Activated CD8-positive, alpha-beta memory T cell treated with anti-CD3 and anti-CD28 coated beads for 48 hours (primary cell): ENCODE measurements at places on chromosomes 7 and 10.

- no peak for DNase-seq
These were observed 312.0 kb downstream of the WDR37 start for GRCh38 chr10:1367938-1368841.

- no peak for DNase-seq
These were observed 335.5 kb downstream of the LRRTM3 start for GRCh38 chr10:67261300-67261797.

GRCh38 chr10:103917302-103918052 lies 507 bp downstream of the STN1 start:
- no peak for DNase-seq

DNA sequence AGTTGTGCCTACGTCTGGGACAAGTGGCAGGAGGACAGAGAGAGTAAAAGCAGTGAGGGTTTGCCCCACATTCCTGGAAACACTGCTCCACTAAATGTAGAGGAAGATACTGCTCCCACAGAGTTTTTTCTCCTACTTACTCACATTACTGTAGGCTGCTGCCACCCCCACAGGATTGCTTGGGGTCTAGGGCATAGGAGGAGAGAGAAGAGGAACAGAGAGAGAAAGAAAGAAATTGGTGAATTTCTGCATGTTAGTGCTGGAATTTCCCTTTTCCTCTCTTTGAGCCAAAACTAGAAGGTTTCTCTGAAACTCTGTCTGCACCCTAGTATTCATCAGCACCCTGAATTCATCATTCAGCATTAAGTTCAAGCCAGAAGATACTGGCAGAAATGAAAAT lies 397.9 kb downstream of the INHBA start:
- no peak for DNase-seq

DNA sequence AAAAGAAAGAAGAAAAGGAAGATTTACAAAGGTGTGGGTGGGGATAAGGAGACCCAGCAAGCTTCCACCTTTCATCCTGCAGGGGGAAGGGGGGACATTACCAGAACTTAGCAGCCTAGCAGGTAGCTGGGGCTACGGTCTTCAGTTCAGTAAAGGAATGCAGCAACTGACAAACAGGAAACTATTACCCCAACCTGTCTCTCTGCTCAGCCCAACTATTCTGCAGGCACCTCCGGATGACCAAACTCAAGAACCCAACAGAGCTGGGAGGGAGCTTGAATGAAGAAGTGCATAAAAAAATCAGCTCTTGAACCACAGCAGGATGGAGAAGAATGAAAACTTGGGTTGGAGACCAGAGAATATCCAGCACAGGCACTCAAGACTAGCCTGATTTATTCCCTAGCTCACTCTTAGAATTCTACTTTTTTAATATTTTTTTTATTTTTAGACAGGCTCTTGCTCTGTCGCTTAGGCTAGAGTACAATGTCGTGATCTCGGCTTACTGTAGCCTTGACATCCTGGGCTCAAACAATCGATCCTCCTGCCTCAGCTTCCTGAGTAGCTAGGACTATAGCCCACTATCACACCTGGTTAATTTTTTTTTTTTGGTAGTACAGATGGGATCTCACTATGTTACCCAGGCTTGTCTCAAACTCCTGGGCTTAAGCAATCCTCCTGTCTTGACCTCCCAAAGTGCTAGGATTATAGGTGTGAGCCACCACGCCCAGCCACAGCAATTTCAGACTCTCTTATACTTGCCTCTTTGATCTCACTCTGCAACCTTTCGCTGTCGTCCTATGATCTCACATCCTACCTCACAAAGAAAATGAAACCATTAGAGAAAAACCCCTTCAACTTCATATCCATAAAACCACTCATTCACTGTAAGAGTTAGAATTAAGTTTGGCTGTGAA lies 18.5 kb upstream of the C10orf67 start:
- DNase-seq = no peak

DNA sequence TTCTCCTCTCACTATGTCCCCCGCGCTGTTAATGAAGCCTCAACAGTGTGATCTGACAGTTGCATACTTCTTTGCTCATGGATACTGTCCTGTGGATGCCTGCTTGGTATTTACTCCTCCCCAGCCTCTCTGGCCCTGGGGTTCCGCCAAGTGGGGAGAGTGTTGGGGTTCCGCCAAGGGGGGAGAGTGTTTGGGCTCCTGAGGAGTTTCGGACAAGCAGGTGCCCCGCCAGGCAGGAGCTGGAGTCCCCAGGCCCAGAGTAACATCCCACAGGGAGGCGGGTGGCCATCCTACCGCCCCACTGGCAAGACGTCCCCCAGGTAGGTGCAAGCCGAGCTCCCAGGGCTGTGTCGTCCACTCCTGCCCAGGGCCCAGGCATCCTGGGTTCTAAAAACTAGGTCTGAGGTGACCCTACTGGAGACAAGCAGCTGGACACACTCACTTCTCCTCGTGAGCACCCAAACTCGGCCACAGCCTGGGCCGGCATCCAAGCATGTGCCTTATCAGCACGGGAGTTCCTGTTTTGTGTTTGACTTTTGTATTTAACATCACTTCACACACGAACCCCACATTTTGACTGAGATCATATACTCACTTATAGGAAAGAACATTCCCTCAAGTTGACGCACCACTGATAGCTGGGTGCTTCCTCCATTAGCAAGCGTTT lies 34.2 kb downstream of the CAMK2B start:
- no peak for DNase-seq

DNA sequence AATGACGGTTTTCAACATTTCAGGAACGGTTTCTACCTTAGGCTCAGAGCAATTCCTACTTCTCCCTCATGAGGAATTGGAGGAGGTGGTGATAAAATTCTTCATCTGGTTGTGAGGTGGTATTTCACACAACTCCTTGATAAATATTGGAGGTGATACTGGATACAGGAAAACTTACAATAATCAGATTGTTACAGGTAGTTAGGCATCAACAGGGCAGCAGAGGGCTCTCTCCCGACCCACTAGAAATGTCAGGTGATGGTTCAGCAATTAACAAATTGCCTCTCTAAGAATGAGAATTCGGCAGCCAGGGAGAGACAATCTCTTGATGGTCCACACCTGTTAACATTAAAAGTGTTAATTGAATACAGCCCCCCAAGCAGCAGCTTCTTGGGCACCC lies 22.6 kb downstream of the ZNF786 start:
- DNase-seq = no peak

DNA sequence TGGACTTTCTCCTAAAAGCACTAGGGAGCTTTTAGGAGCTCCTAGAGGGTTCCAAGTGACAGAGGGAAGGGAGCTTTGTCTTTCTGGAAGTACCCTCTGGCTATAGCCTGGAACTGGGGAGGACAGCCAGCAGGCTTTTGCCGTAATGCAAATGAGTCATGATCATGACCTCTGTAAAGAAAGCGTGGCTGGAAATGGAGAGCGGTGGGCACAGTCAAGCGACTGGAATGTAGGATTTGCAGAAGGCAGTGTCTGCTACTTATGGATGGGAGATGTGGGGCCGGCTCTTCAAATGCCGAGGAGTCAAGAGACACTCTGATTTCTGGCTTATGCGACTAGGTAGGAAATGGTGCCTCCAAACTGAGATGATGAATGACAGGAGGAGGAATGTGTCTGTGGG lies 34.6 kb upstream of the PLPP4 start:
- DNase-seq = no peak

DNA sequence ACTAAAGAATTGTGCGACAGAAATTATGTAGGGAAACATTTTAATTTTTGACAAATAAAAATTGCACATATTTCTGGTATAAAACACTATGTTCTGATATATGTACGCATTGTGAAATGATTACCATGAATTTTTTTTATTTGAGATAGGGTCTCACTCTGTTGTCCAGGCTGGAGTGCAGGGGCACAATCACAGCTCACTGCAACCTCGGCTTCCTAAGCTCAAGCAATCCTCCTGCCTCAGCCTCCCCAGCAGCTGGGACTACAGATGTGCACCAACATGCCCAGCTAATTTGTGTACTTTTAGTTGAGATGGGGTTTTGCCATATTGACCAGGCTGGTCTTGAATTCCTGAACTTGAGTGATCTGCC lies 149.2 kb downstream of the FRMD4A start:
- no peak for DNase-seq

DNA sequence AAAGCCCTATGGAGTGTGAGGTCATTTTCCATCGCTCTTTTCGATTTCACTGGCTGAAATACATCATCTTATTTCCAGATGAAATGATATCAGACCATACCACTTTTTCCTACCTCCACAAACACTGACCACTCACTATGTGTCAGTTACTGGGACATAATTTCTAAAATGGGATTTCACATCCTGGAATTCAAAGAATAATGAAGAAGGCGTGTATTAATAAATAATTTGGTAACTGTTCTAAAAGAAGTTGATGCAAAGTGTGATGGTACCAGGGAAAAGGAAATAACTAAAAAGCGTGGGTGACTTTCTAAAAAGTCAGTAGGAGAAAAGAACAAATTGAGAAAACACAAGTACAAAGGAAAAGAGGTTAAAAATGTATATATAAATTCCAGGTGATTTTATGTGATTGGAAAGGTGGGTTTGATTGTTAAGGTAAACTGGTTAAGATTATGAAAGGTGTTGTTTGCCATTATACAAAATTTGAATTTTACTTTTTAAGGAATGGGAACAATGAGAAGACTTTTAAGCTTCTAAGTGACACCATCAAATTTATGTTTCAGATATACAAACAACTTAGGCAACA lies 764 bp upstream of the NDUFA5 start:
- DNase-seq = no peak

DNA sequence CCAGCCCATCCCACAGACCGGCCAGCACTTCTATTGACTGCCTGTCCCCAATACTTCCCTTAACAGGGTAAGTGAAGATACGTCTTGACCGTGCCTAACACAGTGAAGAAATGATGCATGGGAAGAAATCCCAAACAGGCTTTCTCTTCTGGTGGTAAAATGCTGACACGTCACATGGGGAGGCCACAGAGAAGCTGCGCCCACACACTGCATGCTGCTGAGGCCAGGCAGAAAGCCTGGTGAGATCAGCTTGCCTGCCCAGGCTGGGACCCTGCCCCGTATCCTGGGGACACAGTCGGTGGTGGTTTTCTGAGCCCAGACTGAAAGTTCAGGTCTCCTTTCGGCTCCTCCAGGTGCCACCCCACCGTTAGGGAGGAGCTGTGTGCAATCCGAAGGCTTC lies 356.3 kb upstream of the MGMT start:
- DNase-seq = no peak

GRCh38 chr10:73552819-73553715 lies 38.1 kb downstream of the USP54 start:
- no peak for DNase-seq

GRCh38 chr10:30154561-30154960 lies 95.2 kb upstream of the JCAD start:
- no peak for DNase-seq

GRCh38 chr10:12271210-12271540 lies 75.2 kb downstream of the CDC123 start:
- no peak for DNase-seq

DNA sequence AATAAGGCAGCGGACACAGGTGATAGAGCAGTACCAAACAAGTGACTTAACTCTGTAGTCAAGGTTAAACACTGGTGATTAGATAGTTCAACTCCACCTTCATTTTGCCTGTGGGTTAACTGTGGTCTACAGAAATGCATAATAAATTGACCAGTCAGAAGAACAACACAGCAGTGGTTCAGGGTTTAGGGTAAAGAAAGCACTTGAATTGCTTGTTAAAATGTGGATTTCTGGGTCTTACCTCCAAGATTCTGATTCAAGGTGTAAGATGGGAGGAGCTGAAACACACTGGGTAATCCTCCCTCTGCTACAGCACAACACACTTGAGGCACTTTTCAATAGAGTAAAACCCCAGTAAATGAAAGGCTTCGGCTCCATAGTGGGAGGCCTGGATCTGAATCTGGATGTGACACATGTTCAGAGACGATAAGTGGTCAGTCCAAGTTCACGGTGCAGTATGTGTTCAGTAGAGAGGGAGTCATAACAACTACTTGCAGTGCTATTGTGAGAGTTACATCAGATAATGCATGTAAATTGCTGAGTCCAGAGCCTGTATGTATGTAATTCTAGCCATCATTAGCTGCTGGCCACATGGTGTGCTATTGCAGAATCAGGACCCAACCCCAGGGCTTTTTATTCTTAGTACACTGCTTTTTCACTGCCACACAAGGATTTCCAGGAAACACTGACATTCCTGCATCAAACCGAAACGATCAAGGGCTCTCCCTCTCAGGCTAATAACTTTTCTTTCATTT lies 141.7 kb downstream of the SORCS1 start:
- DNase-seq = no peak

DNA sequence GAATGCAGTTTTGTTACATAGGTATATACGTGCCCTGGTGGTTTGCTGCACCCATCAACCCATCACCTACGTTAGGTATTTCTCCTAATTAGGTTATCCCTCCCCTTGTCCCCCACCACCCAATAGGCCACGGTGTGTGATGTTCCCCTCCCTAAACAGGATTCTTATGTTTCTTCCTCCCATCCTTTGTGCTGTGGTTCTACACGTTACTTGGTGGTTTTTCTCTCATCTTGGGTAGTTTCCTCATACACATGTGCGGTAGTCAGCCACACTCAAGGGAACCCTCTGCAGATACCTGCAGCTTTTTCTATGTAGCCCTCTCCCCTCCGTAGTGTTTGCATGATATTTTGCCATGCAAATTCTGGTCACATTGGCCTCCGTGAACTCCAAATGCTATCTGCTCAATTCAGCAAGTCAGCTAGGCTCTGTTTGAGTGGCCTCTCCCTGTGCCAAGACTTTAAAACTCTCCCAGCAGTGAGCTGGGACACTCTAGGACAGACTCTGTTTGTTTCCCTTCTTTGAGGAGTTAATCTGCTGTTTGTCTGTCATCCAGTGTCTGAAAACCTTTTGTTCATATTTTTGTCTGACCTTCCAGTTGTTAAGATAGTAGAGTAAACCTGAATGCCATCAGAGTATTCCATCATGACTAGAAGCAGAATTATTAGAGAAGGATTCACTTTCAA lies 41.0 kb downstream of the RABGEF1 start:
- no peak for DNase-seq
